ENCODE measurements at places on chromosomes 3 and 15. TPM values are rescaled to one million over a fixed set of nuclear protein-coding genes. Genes with fewer than 3 reads are reported as not detected.

GRCh38 chr3:154132777-154133375 is 11.7 kb downstream of the ARHGEF26 start:
- DNase-seq, result no peak

DNA sequence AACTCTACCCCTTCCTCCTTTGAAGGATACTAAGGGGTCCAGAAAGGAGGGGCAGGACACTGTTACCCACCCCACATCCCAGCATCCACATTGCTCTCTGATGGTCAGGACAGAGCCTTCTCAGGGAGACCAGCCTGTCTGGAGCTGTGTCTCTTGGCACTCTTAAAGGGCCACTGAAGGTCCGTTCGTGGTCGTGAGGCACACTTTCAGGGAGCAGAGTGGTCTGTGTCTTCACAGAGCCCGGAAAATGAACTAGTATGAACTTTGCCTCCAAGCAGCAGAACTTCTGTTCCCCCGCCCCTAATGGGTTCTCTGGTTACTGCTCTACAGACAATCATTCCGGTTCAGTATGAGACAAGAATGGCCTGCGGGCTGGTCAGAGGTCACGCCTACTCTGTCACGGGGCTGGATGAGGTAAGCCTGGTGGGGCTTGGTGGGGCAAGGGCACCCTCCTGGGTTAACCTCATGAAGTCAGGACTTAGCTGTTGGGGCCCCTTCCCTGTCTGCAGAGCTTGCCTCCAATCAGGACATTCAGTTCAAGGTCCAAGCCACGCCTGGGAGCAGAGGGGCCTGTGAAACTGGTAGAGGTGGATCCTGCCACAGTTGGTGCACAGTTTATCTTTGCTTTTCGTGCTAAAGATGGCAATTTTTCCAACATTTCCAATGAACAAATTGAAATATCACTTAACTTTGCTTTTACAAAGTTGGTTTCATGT is 33.2 kb downstream of the CAPN3 start:
- no peak for DNase-seq

- peak; percentile 63 for DNase-seq
Observed at GRCh38 chr15:67882487-67883233, 42.8 kb upstream of the RNU6-1 start.

DNA sequence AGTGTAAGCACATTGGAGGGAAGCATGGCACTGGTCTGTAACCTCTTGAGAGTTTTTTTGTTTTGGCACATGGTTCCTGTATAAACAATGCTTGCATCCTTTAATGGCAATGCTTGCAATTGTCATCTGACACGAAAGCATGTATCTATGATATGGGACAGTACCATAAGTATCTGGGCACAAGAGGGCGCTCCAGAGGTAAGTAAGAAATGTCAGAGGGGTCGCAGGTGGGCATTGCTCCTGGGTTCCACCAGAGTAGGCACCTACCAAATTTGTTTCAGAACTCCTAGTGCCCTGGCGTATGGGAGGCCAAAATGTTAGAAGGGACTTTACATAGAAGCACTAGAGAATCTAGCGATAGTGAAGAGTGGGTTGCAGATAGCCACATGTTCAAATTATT is 58.7 kb upstream of the BCHE start:
- no peak for DNase-seq

GOLGA6B gene
- total RNA-seq, result not detected

CTXN2 gene
- total RNA-seq, result 0.07 TPM

- DNase-seq, result no peak
Observed at GRCh38 chr15:61337541-61337940, 108.4 kb upstream of the RORA start.

GRCh38 chr3:146093896-146094295 is 67.1 kb downstream of the PLOD2 start:
- no peak for DNase-seq

PLCH1 gene
- total RNA-seq, result 0.38 TPM

GOLGA8K gene
- total RNA-seq, result 0.62 TPM

DNA sequence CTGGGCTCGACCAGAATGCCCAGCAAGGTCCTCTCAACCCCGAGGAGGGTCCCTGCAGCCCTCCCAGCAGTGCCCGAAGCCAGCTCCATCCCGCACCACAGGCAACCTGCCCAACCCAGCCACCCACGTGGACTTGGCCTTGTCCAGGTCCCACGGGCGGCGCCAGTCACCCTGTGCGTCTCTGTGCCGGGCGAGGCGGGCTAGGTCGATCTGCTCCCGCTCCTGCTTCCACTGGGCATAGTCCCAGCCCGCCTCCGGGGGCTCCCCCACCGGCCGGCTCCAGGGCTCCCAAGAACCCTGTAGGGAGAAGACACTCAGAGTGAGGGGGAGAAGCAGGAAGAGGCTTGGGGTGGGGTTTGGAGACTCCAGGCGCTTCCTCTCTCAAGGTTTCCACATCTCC is 3.1 kb downstream of the CCDC9B start:
- DNase-seq, result no peak

DNA sequence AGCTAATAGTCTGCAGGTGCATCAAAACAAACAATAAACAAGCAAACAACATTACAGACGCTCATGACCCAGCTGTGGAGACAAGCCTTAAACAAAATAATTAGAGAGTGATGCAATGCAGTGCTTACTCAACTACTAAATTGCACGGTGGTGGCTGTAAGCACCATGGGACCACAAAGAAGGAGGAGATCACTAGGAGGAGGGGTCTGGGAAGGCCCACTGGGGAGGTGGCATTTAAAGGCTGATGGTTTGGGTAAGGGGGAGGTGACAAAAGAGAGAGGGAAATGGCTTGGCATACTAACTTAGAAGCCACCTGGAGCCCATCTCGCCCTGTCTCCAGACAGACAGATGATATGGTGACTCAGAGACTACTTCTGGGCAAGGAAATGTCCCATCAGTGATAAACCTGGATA is 516.7 kb downstream of the FOXP1 start:
- DNase-seq, result peak; percentile 78

- no peak for DNase-seq
Observed at GRCh38 chr3:97975466-97975865, 3.2 kb upstream of the RIOX2 start.

CD96 gene
- 60.5 TPM for total RNA-seq

DNA sequence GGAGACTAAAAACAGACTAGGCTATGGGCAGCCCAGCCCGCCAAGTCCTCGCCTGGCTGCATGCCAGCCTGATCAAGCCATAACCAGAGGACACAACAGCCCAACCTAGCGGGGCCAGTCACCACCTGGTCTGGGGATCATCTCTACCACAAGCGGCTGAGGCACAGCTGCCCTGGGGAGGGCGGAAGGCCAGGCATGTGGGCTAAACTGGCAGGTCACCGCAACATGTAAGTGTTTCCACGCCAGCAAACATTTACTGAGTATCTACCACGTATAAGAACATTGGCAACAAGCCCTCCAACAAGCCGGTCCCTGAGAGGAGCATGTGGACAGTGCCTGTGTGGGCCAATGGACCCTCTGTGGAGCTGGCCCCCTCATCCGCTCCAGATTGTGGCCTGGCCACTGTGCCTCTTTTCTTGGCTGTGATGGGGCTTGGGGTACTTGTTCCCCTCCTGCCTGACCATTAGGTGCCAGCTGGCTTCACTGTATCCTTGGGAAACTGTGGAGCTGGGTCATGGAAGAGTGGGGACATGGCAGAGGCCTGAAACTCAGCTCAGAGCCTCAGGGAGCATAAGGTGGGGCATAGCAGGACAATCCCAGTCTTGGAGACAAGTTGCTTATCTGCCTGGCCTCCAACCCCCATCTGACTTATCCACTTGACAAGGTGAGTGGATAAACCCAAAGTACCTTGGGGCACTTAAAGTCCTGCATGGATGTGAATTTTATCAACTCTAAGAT is 9.0 kb downstream of the UBXN7 start:
- no peak for DNase-seq

DNA sequence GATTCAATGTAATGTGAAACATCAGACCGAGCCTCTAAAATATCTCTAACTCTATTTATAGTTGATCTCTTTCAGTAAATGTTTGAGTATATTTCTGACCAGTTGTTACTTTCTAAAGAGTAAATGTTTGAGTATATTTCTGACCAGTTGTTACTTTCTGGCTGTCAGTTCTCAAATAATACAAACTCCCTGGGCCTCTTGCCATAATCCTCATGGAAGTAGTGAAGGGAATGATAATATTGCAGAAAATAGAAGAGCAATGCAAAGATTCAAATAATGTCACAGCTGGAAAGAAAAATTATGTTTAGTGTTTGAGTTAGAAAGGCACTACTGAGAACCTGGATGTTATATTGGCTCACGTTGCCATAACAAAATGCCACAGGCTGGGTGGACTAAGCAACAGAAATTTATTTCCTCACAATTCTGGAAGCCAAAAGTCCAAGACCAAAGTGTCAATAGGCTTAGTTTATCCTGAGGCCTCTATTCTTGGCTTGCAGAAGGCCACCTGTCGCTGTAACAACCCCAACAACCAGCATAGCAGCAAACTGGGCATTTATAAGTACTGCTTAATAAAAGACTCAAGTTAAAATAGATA is 470.6 kb upstream of the BCHE start:
- DNase-seq, result no peak

CILP gene
- 0.02 TPM for total RNA-seq

- DNase-seq, result no peak
Observed at GRCh38 chr3:69309814-69310213, 76.1 kb downstream of the FRMD4B start.

DNA sequence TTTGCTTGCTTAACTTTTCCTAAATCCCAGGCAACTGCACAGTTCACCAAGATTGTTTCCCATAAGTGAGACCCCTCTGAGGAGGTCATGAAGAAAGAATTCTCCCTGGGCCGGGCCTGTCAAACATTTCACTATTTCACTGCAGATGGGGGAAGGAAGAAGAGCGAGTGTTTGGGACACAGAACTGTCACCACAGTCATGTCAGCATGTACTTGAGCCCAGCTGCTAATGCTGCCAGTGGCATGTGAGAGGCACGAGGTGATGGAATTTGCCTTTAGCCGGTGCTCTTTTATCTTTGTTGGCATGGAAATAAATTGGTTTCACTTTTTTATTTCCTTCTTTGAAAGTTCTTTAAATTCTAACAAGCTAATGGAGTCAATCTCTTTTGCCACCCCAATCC is 277.9 kb upstream of the GADL1 start:
- DNase-seq, result no peak

DNA sequence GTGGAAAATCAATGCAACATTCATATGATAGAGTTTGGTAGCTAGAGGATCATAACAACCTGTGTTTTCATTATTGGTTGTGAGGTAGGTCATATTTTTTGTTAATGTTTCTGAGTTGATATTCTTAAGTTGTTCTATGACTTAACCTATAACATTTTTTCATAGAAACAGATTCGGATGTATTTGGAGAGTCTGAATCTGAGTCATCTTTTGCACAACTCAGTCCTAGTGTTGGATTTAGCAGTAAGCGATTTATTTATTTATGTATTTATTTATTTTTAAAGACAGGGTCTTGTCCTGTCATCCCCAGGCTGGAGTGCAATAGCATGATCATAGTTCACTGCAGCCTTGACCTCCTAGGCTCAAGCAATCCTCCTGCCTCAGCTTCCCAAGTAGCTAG is 292.8 kb upstream of the ZNF717 start:
- DNase-seq, result no peak

GRCh38 chr3:37103103-37103808 is 71.1 kb downstream of the LRRFIP2 start:
- no peak for DNase-seq
